Left ventricle myocardium superior (tissue), 1 donor: ENCODE measurements at places on chromosomes 7 and 10. TPM values are rescaled to one million over a fixed set of nuclear protein-coding genes. Genes with fewer than 3 reads are reported as not detected.

DNA sequence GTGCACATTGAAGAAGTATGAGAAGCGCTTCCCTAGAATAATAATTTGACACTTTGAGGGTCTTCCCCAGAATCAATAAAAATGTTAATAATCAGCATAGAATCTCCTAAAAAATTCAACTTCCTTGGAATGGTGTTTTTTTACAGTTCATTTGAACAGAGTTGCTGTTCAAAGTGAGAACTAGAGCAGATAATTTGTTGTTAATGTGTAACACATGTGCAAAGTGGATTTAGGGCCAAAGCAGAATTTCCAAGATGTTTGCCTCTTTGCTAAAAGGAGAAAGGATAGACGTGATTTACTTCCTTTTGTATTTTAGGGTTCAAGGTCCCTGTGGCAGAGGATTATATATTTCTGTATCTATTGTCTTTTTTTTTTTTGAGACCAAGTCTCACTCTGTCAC lies 73.8 kb downstream of the ZNF277 start:
- no peak for DNase-seq

DNA sequence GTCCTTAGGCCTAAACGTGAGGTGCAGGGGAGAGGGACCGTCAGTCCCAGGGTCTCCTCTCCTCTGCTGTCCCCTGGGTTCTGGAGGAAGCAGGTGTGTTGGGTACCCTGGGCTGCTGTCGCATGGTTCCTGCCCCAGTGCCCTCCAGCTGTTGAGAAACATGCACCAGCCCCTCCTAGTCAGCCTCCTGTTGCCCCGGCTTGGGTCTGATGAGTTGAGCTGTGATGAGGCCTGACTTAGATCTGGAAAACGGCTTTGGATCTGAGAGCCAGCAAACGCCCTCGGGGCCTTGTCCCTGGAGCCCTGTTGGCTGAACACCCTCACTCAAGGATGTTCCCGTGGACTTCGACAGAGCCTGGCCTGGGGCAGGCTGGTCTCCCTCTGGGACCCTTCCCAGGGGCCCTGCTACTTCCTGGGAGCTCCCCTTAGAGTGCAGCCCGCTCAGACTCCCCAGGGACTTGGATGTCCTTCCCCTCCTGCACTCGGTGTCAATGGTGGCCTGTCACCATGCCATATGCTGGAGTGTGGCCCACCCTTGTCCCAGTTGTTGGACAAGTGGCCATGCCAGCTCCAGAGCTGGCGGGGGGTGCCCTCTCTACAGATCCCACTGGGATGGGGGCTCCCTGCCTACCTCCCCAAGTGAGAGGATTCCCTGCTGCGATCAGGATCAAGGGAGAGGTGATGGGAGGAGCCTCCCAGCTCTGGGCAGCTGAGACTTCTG lies 12.3 kb downstream of the ZNF316 start:
- no peak for DNase-seq

- DNase-seq: no peak
Measured at GRCh38 chr7:71868797-71869196, 543.3 kb downstream of the CALN1 start.

ARL4A gene
- total RNA-seq: 14.3 TPM

TCF7L2 gene
- total RNA-seq: 13.5 TPM
